ENCODE measurements at places on chromosomes 2 and 18.
A peak's percentile ranks its signal among the peaks of the same experiment; 100 is the strongest.

DNA sequence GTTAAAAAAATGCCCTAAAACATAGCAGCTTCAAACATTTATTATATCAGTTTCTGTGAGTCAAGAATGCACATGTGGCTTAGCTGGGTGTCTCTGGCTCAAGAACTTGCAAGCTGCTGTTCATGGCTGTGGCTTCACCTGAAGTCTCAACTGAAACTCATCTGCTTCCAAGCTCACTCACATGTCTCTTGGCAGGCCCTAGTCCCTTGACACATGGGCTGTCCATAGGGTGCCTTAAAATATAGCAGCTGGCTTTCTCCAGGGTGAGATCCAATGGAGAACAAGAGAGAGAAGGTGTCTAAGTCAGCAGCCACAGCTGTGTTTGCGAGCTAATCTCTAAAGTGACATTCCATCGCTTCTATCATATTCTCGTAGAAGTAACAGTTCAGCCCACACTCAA is 152.8 kb downstream of the DSEL start:
- no peak for DNase-seq

DNA sequence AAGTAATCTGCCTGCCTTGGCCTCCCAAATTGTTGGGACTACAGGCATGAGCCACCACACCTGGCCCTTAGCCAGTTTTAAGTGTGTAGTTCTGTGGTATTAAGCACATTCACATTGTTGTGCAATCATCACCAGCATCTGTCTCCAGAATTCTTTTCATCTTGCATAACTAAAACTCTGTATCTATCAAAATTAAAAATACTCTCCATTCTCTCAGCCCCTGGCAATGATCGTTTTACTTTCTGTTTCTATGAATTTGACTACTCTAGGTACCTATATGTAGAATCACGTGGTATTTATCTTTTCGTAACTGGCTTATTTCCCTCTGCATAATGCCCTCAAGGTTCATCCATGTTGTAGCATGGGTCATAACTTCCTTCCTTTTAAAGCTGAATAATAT is 45.5 kb upstream of the CAVIN2 start:
- DNase-seq = no peak

DNA sequence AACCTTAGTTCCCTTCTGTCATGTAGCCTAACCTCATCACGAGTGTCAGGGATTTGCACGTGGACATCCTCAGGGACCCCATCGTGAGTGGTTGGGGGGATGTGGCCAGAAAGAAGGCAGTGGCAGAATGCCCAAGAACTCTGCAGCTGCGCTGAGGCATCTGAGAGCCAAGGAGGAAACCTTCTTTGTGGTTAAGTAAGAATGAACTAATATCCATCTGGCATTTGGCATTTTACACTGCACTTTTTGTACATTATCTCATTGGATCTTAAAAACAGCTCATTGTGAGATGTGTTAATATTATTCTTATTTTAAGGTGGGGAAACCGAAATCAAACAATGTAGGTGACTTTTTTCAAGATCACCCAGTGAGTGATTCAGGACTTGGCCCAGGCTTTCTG is 32.6 kb upstream of the APCDD1 start:
- DNase-seq = no peak

DNA sequence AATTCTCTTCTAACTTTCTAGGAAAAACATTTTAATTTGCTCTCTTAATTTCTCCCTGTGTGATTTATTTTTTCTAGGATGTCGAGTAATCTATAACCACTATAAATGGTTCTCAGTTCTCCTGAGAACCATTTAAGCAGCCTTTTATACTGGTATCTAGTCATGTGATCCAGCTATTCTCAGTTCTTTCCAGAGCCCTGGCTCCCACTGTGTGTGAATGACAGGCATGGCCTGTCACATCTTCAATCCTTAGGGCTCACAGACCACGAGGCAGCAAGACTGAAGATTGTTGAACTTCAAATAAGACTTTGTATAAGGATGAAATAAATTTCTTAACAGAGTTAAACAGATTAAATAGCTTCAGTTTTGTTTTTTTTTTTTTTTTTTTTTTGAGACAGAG is 219.4 kb downstream of the HNMT start:
- no peak for DNase-seq

DNA sequence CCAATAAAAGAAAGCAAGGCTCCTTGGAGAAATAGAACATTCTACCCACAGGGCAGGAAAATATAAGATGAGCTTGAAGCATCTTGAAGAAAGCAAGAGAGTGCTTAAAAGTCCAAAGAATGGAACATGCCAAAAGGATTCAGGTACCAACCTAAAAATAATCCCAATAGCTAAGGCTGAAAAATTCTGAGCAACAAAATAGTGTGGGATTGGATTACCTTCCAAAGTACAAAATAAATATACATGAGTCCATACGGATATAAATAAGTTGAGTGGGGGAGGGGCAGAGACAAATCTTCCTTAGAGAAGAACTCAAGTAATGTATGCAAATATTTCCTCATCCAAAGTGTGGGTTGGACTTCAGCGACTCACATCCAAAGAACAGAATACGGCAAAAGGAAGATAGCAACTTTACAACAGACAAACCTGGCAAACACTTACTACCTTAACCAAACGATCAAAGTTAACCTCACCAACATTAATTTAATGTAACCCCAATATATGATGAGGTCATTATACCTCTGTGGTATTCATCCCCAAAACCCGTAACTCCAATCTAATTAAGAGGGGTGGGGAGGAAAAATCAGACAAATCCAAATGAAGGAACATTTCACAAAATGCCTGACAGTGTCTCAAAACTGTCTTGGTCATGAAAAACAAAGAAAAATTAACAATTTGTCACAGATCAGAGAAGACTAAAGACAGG is 26.9 kb downstream of the MEMO1 start:
- no peak for DNase-seq

DNA sequence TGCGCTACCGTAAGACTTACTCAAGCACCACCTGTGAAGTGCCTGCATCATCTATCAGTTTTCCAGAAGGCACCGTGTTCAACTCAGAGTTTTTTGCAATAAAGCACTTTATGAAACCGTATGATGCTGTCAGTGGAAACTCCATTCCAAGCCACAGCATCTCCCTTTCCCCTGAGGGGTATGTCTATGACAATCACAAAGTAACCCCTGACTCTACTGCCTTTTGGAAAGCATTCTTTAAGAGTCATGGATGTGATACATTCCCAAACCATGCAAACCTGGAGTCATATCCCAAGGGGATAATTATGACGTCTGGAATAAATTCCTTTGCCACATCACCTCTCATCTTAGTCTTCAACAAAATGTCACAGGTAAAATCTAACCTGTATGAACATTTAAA is 39.2 kb downstream of the UNC50 start:
- no peak for DNase-seq

GRCh38 chr2:143499061-143499460 is 369.8 kb downstream of the ARHGAP15 start:
- no peak for DNase-seq

GRCh38 chr2:218885981-218886947 is 5.6 kb downstream of the WNT10A start:
- DNase-seq = no peak

- no peak for DNase-seq
Observed at GRCh38 chr2:106039634-106040315, 154.3 kb downstream of the UXS1 start.

GRCh38 chr2:38037757-38038621 is 38.0 kb downstream of the CYP1B1 start:
- no peak for DNase-seq

DNA sequence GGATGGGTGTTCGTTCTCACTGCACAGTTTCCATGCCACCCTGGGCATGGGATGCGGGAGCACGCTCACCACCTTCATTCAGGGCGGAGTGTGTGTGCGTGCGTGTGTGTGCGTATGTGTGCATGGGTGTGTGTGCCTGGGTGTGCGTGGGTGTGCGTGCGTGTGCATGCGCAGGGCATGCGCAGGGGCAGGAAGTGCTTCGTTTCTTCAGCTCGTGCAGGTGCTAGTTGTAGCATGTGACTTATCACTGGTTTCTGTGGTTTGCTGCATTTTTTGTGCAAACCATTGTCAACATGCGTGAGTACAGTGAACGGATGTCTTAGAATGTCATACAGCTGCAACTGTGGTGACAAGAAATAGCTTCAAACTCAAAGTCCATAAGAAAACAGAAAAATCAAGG is 179.5 kb downstream of the PTGR3 start:
- no peak for DNase-seq

DNA sequence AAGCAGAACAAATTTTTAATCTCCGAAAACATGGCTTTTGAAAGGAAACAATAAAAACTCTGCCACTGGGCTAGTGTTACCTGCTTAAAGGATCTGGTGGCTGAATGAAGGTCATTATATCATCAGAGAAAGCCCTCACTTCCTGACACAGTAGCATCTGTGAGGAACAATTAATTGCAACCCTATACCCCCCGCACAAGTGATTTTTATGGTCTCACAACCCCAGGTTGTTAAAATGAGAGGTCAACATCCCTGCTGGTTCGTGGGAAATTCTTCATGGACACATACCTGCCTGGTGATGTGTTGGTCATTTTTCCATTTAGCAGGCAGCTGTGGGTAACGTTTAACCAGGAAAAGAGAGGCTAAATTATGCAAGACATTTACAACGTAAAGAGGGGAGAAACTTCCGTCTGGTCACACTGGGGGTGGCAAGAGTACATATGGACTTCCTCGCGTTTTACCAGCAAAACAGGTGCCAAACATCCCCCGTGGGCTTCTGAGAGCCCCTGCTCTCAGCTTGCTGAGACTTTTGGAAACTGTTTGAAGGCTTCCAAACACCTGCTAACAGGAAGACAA is 29.2 kb downstream of the NIFK start:
- no peak for DNase-seq

DNA sequence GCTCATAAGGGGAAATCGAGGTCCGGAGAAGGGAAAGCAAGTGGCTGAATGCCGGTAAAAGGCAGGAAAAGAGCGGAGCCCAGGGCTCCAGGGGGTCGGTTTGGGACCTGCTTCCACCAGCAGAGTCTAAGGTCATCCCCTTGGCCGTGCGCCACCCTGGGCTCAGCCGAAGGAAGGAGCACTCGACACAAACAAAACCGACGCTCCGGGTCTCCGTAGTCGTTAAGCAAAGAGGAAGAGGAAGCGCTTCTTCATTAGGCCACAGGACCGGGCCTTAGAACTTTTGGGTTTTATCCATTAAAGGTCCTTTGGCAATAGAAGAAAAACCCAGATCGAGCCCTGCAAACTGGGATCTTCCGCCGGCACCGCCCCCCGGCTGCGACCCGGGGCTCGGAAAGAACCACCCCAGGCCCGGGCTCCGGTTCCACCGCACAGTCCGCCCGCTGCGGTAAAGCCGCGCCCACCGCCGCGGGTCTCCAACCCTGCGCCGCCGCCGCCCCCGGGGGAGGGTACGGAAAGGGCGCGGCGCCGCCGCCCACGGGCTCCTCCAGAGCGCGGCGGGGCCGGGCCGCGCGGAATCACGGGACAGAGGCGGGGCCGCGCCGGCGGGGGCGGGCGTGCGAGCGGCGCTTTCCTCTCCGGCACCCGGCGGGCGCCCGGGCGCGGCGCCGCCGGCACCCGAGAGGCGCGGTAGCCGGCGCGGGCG is at the start of gene TTL:
Gene TTL (plus strand): TSS at position 629 of the 706 bp plus-strand sequence. CDS start 189 bp downstream, outside the sequence.
- peak; percentile 26 for DNase-seq

- no peak for DNase-seq
Observed at GRCh38 chr2:127308586-127309138, 14.7 kb upstream of the ERCC3 start.

GRCh38 chr2:113157897-113158753 is 15.6 kb upstream of the PSD4 start:
- DNase-seq = no peak

DNA sequence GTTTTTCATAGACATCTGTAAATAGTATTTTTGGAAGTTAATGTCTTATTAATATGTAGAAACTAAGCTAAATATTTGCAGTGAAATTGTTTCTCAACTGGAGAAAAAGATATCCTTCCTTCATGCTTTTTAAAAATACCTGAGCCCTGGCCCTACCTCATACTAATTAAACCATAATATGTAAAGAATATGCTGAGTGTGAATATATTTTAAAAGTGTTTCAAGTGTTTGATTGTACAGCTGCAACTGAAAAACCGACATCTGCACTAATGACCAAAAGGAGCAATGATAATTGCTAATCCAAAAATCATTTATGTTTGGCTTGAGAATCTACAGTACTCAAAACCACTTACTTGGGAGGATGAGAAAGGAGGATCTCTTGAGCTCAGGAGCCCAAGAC is 156.7 kb downstream of the MBD5 start:
- no peak for DNase-seq

DNA sequence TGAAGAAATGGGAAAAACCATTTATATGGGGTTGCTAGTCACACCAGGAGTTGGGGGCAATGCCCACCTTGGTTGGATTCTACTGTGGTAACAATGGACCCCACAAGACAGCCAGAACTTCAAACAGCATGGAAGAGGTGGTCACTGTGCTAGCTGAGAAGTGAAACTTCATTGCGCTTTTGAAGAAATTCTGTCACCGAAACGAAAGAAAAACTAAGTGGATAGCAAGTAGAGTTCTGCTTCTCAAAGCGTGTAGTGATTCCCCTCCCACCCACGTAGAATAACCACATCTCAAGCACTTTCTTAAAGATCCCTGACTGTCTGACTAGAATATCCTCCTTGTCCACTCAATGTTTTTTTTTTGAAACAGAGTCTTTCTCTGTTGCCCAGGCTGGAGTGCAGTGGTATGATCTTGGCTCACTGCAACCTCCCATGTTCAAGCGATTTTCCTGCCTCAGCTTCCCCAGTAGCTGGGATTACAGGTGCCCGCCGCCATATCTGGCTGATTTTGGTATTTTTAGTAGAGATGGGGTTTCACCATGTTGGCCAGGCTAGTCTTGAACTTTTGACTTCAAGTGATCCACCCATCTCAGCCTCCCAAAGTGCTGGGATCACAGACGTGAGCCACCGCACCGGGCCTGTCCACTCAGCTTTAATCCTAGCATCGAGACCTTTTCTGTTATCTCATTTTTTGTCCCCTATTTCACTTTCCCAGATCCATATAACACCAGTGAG is 30.1 kb upstream of the CCL20 start:
- no peak for DNase-seq

GRCh38 chr18:22713511-22713910 is 219.6 kb upstream of the RBBP8 start:
- no peak for DNase-seq

- DNase-seq = no peak
Observed at GRCh38 chr2:226011716-226012450, 612.4 kb downstream of the NYAP2 start.

- DNase-seq = no peak
Observed at GRCh38 chr2:4515871-4516761, 812.7 kb downstream of the DCDC2C start.

GRCh38 chr2:20136149-20136548 is 84.7 kb upstream of the LAPTM4A start:
- no peak for DNase-seq

DNA sequence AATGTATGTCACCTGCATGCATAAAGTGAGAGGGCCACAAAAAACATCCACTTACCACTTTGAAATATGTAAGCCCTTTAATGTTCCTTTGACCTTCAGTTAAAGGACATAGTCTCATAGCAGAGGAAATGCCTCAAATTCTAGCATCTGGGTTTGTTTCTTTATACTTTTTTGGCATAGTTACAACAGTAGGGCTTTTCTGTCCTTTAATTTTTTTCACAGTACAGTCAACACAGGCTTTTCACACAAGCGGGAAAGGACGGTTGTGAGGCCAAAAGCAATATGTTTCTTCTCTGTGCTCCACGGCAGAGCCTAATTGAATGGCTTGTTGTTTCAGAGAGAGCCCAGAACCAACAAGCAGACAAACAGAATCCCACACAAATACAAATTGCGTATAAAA is 57.6 kb downstream of the CRIM1 start:
- no peak for DNase-seq

GRCh38 chr2:46296216-46296839 is 879 bp upstream of the EPAS1 start:
- no peak for DNase-seq

GRCh38 chr2:178412047-178412446 is 38.9 kb downstream of the PRKRA start:
- DNase-seq = no peak

GRCh38 chr2:174158003-174158402 is 90.3 kb downstream of the OLA1 start:
- DNase-seq = no peak
